ENCODE measurements at places on chromosomes 1 and 21.

DNA sequence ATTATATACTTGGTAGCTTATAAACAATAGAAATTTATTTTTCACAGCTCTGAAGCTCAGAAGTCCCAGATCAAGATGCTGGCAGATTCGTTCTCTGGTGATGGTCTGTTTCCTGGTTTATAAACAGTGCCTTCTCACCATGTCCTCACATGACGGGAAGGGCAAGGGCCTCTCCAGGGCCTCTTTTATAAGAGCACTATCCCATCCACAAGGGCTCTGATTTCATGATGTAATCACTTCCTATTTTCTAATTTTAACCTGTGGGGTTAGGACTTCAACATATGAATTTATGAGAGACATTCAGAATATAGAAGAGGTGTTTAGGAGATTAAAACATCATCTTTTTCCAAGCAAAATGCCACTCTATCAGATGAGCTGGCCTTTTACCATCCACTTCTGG lies 32.1 kb upstream of the PLPPR4 start:
- no peak for DNase-seq

GRCh38 chr1:107824946-107825345 lies 140.0 kb downstream of the VAV3 start:
- no peak for DNase-seq

GRCh38 chr1:21736876-21737275 lies 46.1 kb downstream of the USP48 start:
- DNase-seq, result no peak

GRCh38 chr1:160652924-160653619 lies 6.2 kb upstream of the SLAMF1 start:
- DNase-seq, result no peak

DNA sequence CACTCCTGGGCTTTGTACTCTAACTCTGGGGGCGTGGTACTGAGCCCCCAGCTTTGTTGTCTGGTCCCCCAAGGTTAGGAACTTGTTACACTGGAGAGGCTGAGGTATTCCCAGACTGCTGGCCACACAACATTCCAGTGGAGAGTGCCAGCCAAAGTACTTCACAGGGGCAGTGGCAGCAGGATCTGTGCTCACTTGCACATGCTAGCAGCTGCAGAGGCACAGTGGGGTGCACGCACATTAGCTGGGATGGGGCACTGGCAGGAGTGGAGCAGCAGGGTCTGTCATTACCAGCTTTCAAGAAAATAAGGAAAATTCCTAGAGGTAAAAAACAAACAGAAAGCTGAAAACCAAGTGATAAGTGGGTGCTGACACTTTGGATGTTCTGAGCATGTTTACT lies 31.0 kb downstream of the ZNF691 start:
- no peak for DNase-seq

- peak; percentile 62 for DNase-seq
These were observed 180.0 kb downstream of the TTLL7 start for GRCh38 chr1:83818916-83819315.

GRCh38 chr1:153752571-153753195 lies 22.5 kb upstream of the SLC27A3 start:
- DNase-seq, result no peak

GRCh38 chr1:170967042-170967910 lies 31.9 kb downstream of the MROH9 start:
- DNase-seq, result peak; percentile 84

- DNase-seq, result no peak
These were observed 335.3 kb downstream of the BRINP2 start for GRCh38 chr1:177505905-177506590.

DNA sequence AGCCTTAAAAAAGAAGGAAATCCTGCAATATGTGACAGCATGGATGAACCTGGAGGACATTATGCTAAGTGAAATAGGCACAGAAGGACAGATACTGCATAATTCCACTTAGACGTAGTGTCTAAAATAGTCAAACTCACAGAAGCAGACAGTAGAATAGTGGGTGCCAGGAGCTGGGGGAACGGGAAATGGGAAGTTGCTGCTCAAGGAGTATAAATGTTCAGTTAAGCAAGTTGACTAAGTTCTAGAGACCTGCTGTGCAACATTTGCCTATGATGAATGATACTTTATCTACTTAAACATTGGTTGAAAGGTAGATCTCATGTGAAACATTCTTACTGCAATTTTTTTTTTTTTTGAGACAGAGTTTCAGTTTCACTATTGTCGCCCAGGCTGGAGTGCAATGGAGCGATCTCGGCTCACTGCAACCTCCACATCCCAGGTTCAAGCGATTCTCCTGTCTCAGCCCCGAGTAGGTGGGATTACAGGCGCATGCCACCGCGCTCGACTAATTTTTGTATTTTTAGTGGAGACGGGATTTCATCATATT lies 197.8 kb downstream of the HIVEP3 start:
- DNase-seq, result no peak

- DNase-seq, result peak; percentile 3
These were observed 39.3 kb upstream of the ZBTB18 start for GRCh38 chr1:244011786-244012185.

GRCh38 chr1:39117899-39118450 lies 86.5 kb upstream of the MACF1 start:
- peak; percentile 36 for DNase-seq

- DNase-seq, result peak; percentile 44
These were observed 21.7 kb downstream of the PDXK start for GRCh38 chr21:43740497-43741156.

DNA sequence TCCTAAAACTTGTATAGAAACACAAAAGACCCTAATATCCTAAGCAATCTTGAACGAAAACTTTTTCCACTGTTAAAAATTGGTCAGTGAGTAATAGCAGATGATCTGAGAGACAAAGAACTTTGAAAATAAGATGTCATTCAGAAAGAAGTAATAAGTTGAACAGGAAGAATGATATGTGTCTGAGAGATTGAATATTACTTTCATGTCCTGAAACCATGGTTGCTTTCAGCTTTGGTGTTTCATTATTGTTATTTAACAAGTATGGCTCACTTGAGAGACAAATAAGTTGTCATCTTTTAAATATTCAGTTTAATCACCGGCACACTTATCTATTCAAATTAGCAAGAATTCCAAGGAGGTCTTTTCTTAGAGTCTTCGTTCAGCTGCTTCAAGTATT lies 11.4 kb downstream of the PRKACB start:
- no peak for DNase-seq

DNA sequence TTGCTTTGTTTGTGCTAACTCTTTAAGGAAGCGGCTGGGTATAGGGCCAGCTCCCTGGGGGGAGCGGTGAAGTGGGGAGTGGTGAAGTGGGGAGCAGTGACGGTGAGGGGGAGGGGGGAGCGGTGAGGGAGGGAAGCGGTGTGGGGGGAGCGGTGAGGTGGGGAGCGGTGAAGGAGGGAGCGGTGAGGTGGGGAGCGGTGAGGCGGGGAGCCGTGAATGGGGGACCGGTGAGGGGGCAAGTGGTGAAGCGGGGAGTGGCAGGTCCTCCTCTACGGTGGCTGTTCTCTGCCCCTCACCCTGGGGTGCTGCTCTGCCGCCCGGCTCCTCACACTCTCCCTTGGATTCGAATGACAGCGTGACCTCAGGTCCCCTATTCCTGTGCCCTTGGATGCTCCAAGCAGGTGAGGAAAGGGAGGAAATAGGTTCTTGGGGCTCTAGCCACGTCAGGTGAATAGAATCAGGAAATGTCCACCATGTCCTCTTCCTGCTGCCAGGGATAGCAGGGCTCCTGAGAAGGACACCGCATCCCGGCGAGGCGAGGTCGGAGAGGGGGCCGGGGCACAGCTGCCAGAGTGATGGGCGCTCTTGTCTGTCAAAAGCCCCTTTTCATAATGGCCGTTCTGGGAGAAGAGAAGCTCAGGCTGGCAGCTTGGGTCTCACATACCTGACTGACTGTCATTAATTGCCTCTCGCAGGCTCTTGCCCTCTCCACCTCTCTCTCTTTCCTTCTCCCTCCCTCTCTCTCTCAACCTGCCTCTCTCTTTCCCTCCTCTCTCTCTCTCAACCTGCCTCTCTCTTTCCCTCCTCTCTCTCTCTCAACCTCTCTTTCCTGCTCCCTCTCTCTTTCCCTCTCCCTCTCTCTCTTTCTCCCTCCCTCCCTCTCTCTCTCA lies 134.2 kb downstream of the PGBD5 start:
- DNase-seq, result no peak

GRCh38 chr1:219149953-219150352 lies 23.7 kb upstream of the LYPLAL1 start:
- peak; percentile 41 for DNase-seq

DNA sequence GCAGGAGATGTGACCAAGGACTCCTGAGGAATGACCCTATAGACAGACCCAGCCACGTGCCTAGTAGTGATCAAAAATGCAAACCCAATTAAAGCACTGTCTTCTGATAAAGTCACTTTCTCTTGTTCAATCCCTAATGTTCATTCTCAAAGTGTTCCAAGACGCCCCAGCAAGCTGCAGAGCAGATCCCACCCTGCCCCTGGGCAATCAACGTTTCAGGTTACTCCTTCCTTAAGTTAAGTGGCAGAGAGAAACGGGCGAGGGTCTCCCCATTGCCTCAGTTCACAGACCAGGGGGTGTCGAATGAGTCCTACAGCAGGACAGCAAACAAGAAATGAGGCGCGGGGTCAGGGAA lies 699 bp upstream of the RGS2 start:
- no peak for DNase-seq

DNA sequence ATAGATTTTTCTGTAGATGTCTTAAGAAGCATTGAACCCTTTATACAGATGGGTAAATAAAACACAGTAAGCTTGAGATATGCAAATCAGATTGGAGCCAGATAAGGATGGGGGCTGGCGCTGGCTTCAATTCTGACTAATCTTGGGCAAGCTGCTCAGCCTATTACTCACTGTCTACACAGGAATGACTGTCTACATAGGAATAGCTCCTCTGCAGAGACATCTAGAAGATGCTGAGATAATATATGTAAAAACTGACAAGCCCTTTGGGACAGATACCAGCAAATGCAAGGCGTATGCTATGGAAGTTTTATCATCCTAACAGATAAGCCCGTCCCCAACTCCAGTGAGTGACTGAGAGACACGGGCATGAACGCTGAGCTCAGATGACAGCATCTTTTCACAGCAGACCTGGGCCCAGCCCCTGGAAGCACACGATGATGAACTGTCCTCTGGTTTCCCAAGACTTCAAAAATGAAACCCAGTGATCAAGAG lies 1.7 kb downstream of the CLDN14 start:
- DNase-seq, result peak; percentile 73

DNA sequence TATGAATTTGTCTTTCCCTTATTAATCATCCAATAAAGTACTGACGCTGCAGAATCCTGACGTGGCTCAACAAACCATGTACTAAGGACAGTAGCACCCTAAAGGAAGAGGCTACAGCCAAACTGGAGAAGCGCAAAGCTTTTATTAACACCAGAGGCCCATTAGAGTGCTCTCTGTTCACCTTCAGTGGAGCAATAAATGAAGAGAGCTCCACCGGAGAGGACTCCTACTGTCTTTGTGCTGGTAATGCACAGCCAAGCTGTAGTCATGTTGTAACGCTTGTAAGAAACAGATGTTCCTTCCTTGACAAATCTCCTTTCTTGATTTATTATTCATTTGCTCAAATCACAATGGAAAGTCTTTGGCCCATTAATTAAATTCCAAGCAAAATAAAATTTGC lies 220.7 kb upstream of the RRP15 start:
- DNase-seq, result no peak

- peak; percentile 75 for DNase-seq
These were observed 42.0 kb upstream of the LDLRAP1 start for GRCh38 chr1:25501235-25502058.

DNA sequence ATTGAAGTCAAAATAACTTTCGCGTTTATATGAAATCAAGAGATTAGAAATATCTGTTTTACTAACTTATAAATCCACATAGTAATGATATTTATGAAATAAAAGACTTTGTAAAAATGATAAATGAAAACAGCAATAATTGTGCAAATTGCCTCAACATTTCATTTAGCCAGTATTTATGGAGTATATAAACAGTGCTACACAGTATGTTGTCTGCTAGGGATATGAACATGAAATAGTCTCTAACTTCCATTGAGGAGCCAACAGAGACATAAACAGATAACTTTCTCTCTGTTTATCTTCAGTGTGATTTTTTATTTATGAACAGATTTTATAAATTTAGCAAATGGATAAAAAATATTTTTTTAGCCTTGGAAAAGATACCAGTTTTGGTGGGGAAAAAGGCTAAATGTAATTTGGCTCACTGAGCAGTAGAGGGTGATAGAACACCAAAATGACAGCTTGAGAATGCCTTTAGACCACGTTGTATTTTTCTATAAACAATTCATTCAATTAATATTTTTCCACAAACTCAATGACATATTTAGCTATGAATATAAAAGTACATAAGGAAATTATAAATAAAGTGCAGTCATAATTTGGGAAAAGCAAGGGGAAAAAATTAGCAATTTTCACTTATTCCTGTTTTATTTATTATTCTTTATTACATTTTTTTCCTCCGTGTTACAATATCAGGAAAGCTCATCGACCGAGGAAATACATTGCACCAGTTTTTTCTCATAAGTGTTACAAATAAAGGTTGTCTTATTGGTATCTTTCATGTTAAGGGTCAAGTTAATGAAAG lies 47.5 kb upstream of the EEIG2 start:
- DNase-seq, result peak; percentile 75

- DNase-seq, result no peak
These were observed 69.2 kb downstream of the NCAM2 start for GRCh38 chr21:21067375-21067774.

DNA sequence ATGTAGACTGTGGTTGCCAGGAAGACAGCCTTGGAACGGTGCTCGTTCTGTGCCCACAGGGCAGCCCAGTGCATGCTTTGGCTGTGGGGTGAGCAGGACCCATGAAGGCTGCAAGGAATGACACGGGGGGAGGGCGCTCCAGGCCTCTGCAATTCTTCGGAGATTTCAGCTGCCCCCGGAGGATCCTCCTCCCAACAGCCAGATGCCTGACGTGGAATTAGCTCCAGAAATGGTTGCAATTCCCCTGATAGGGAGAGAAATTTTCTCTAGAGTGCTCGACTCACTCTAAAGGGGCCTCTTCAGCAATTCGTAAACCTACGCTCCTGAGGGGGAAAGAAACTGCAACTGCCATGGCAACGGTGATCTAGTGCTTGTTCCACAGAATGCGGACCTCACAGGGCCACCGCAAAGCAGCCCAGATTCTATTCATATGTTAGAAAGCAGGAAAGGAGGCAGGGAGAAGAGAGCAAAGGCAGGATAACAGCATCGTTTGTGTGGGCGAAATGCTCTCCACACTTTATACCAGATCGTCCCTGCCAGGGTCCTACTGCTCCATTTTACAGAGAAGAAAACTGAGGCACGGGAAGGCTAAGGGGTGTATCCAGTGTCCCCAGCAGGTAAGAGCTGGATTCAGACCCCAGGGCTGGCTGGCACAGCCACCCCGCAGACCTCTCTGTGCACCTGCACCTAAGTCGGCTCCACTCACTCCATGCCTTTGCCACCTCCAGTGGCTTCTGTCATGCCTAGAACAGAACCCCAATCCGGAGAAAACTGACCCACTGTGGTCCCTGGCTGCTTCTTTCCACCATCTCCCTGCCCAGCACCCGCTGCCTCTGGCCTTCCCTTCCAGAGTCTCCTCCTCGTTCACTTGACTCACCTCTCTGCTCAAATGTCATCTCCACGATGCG lies 11.9 kb upstream of the PDE9A start:
- peak; percentile 39 for DNase-seq

Data from adipocyte (in vitro differentiated cells).